ENCODE measurements at places on chromosomes 4 and X.
A peak's percentile ranks its signal among the peaks of the same experiment; 100 is the strongest.

DNA sequence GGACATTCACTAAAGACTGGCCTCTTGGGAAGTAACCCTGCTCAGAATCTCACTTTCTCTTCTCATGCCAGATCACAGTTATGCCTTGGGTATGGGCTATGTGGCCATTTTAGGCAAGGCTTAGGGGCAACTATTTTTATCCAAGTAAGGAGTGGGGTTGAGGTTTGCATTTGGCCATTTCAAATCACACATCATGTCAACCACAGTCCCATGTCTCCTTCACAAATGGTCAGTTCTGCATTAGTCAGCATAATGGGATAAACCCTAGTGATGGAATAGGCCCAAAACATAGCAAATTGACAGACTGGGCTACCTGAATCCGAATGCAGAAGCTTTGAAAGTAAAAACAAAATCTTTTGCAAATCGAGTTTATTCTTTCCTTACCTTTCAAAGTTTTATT lies 827 bp upstream of the RTL3 start:
- no peak for DNase-seq

GRCh38 chrX:108439426-108439942 lies at the start of gene COL4A5:
TSS of gene COL4A5 (plus strand) at chrX:108439838. CDS start at chrX:108440126, 288 bp downstream.
- peak; percentile 29 for DNase-seq

- DNase-seq, result no peak
Observed at GRCh38 chr4:139847602-139848001, 182.0 kb downstream of the MGST2 start.

- no peak for DNase-seq
Observed at GRCh38 chr4:26819478-26820095, 41.1 kb upstream of the STIM2 start.

DNA sequence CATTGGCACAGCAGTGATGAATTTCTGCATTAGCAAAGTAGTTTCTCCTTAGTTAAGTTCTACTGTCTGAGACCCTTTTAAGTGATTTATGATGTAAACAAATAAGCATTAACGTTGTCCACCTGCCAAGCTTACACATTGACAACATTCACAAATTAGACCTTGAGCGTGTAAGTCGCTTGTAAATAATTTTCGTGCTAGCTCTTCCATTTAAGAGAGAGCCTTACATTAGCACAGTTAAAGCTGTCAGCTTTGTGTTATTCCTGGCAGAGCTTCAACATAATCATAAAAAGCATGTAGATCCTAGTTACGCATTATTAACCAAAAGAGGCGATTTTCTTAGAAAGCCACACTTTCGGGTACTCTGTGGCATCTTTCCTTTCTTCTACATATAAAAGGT lies 127.7 kb downstream of the DCTD start:
- DNase-seq, result no peak

DNA sequence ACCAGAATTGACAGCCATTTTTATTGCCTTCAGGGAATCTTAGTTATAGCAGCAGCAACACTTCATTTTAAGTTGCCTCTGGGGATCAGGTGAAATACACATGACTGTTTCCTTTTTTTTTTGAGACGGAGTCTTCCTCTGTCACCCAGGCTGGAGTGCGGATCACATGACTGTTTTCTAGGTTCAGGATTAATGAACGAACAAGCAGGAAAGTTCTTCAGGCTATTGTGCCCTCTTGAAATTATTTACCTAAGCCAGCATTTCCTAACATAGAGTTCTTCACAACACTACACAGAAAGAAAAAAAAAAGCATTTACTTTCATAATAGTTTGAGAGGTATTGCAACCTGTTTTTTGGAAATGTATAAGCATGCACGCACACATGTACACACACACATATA lies 2032.8 kb downstream of the PCDH7 start:
- no peak for DNase-seq

DNA sequence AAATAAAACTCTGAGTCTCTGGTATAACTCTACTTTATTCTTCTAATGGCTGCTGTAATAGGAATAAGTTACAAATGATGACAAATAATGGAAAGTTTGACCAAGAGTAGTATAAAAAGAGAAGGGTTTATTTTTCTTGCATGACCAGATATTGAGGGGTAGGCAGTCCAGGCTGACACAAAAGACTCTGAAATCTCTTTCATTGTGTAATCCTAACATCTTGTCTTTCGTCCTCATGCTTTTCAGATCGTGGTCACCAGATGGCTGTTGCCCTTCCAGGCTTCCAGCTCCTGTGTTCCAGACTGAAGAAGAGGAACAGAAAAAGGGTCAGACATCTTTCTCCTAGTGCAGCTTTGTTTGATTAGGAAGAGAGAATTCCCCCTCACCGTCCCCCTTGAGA lies 176.9 kb upstream of the GK2 start:
- DNase-seq, result no peak

DNA sequence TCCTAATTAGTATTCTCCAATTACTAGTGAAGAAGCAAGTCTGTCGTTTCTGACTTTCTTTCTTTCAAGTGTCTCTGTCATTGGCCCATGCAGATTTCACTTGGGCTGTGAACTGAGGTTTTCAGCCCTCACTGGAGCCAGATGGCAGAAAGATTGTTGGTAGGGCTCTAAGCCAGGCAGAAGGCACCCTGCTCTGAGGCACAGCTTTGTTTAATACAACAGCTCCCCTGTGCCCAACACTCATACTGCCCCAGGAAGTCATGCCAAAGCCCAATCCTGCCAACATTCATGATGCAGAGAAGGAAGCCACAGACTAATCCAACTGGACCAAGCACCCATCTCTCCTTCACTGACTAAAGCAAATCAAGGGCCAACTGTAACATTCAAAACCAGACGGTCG lies 117.1 kb upstream of the FRG1 start:
- no peak for DNase-seq

GRCh38 chr4:181820553-181820952 lies 422.6 kb upstream of the TENM3 start:
- no peak for DNase-seq

- peak; percentile 68 for DNase-seq
Observed at GRCh38 chrX:51336584-51336983, 4.0 kb downstream of the NUDT10 start.

DNA sequence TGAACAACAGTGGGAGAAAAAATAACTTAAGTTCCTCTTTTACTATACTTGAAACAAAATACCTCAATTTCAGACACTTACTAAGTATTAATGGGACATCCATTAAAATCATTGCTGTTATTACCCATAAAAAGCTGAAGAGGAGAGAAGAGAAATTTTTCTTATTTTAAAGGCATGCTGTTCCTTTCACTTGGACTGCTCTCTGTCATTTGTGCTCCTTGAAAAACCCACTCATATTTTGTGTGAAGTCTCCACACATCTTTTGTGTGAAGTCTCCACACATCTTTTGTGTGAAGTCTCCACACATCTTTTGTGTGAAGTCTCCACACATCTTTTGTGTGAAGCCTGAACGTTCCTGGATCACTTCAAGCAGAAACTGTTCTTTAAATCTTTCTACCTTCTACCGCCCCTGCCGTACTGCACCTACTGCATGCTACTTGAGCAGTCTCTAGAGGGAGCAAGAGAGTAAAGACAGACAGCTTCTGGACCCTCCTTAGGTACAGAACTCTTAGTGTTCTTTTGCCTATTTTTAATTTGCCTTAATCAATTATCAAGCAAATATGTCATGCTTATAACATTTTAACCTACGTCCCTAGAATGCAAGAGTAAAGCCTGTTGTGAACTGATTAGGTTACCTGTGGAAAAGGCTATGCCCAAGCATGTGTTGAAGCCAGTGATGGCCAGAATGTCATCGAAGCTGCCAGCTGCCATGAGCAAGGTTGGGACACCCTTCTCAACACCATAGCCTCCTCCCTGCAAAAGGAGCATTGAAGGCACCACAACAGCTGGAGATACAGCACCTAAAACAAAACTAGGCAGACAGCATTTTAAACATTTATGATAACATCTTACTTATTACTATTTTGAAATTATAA lies 27.1 kb upstream of the SLC9B1 start:
- peak; percentile 35 for DNase-seq

DNA sequence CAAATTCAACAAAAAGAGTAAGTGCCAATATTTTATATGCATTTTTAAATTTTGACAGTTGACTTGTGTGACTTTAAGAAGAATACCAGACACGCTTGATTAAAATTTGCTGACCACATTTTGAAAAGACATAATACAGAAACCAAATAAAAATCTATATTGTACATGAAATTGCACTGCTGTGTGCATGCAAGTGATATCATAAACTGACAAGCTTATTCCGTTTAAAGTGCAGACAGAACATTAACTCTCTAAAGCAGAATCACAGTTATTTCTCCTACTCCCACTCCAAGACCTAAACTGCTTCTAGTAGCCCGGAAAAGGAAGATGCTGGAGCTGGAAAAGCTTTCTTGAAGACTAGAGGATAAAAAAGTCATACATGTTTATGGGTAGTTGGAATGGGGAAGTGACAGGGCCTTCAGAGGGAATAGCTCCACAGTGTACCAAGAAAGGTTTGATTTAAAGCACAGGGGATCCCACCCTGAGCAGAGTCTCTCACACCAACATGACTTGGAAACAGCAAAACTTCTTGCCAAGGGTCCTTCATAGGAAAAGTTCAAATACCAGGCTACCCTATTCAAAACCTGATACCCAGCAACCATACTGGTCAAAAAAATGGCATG lies 34.1 kb upstream of the NAF1 start:
- no peak for DNase-seq

GRCh38 chr4:7043284-7044136 lies at the start of gene TADA2B:
TSS of gene TADA2B (plus strand) at chr4:7043372. CDS start at chr4:7043580, 208 bp downstream.
- DNase-seq, result no peak

DNA sequence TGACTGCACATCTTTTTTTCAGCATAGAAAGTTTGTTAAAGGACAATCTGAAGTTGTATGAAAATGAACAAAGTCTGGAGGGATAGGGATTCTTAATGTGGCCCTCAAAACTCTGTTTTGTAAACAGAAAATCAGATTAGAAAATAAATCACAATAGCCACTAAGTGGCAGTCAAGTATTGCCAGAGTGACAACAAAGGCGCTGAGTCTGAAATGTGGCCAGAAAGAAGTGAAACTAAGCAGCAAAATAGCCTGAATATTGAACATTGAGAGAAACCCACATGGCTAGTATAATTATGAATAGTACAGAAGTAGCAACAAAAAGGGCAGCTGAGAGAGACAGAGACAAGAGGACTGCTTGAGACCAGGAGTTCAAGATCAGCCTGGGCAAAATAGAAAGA lies 81.1 kb upstream of the CT45A1 start:
- no peak for DNase-seq

DNA sequence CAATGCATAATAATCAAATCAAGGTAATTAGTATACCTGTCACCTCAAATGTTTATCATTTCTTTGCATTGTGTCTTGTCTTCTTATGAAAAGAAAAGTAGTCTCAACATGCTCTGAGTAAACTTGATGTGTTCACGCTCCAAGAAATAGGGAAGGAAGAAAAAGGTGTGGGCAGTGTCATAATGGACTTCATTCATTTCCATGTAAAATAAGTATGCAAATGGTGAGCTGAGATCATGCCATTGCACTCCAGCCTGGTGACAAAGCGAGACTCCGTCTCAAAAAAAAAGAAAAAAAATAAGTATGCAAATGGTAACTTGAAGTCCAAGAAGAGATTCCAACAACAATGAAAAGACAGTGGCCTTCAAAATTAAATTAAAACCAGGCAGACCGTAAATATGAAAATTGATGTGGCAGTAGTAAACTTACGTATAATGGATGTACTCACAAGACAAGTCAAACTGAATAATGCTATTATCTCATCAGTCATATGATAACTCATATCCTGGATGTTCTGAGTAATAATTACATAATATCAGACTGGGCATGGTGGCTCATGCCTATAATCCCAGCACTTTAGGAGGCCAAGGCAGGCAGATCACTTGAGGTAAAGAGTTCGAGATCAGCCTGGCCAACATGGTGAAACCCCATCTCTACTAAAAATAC lies 6.0 kb upstream of the CWH43 start:
- DNase-seq, result no peak

DNA sequence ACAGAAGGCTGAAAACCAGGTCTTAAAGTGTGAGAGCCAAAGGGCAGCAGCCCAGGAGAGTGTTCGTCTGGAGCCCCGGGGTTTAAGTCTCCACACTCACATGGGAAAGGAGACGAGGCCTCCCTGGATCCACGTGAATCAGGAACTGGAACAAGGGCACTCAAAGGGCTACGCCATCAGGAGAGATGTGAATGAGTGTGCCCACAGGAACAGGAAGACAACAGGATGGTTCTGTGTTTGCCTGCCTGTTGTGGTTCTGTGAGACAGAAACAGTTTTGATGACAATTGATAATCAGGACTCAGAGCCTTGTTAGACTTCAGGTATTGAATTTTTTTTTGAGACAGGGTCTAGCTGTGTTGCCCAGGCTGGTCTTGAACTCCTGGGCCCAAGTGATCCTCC lies 4.9 kb upstream of the CTBP1 start:
- DNase-seq, result no peak

- DNase-seq, result no peak
Observed at GRCh38 chr4:38943343-38943742, 75.7 kb downstream of the FAM114A1 start.

DNA sequence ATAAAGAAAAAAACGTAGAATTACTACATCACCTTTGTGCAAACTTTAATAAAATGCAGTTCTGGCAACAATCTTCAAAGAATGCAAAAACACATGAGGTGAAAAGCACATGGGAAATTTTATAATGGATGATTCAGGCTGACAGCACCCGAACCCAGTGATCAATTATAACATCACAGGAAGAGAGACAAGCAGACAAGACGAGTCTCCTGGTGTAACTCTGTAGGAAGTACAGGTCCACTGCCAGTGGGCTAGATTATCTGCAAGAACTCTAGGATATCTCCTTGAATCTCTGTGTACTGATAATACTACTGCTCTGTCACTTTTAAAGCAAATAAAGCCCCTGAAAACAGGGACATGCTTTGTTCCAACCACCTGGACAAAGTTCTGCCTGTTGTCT lies 58.9 kb upstream of the NXF3 start:
- DNase-seq, result no peak

- DNase-seq, result no peak
Observed at GRCh38 chr4:11179796-11180195, 248.9 kb downstream of the HS3ST1 start.

- DNase-seq, result no peak
Observed at GRCh38 chr4:70589785-70590184, 2.3 kb upstream of the AMBN start.

DNA sequence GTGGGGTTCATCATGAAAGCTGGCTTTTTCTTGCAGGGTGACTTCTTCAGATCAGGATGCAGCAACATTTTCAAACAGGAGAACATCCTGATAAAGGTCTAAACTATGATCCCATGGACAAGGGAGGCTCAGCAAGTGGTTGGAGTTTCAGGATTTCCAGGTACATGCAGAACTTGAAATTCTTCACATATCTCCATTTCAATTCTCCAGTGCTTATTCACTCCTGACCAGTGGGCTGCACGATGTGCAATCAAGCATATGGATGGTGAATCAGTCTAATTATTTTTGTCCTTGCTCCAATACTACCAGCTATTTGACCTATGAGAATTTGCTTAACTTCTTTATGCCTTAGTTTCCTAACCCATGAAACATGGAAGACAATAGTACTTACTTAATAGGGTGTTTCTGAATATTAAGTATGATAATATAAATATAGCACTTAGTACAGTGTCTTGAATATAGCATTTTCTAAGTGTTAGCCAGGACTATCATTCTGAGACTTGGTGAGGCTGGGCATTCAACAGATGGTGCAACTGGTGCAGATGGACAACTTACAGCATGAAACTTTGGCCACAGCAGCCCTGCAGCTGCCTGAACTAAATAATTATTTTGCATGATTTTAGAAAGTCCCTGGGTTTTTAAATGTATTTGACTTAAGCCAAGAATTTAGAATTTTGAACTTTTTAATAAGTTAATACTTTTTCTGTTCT lies 92.4 kb downstream of the HPGD start:
- no peak for DNase-seq

Measured in AG08396 (cell line).